Activated naive CD8-positive, alpha-beta T cell treated with anti-CD3 and anti-CD28 coated beads for 36 hours (primary cell): ENCODE measurements at places on chromosomes 13 and 19. TPM values are rescaled to one million over a fixed set of nuclear protein-coding genes. Genes with fewer than 3 reads are reported as not detected.

The ZNF829 gene
- 9.4 TPM for total RNA-seq

The KLK13 gene
- not detected for total RNA-seq

The PLPP2 gene
- total RNA-seq: not detected

The MYH14 gene
- total RNA-seq: not detected

The BEST2 gene
- total RNA-seq: not detected

The F2RL3 gene
- total RNA-seq: not detected

The ZNF835 gene
- 5.0 TPM for total RNA-seq

The OR2Z1 gene
- not detected for total RNA-seq

The DENND1C gene
- total RNA-seq: 62.4 TPM

The KLK6 gene
- total RNA-seq: not detected

The MTUS2 gene
- not detected for total RNA-seq

The GAPDHS gene
- total RNA-seq: not detected

The SRRM5 gene
- total RNA-seq: 0.54 TPM

The LGALS14 gene
- total RNA-seq: 0.70 TPM

The PDX1 gene
- total RNA-seq: not detected

The CGB5 gene
- not detected for total RNA-seq

The ACP7 gene
- not detected for total RNA-seq

The LYPD3 gene
- 5.2 TPM for total RNA-seq

The STARD13 gene
- total RNA-seq: 0.23 TPM

The CGB3 gene
- not detected for total RNA-seq

The PIH1D1 gene
- 141 TPM for total RNA-seq

The CEACAM3 gene
- not detected for total RNA-seq

The GFY gene
- total RNA-seq: not detected

The ANKRD10 gene
- total RNA-seq: 48.3 TPM

The COL5A3 gene
- total RNA-seq: not detected

The ZFP28 gene
- 4.3 TPM for total RNA-seq

The TMEM190 gene
- not detected for total RNA-seq

The CFAP97D2 gene
- not detected for total RNA-seq

The CD33 gene
- 0.24 TPM for total RNA-seq

The VSTM2B gene
- total RNA-seq: not detected

The RFPL4A gene
- not detected for total RNA-seq
